Erythroblast (primary cell): ENCODE measurements at places on chromosomes 2 and 18.

DNA sequence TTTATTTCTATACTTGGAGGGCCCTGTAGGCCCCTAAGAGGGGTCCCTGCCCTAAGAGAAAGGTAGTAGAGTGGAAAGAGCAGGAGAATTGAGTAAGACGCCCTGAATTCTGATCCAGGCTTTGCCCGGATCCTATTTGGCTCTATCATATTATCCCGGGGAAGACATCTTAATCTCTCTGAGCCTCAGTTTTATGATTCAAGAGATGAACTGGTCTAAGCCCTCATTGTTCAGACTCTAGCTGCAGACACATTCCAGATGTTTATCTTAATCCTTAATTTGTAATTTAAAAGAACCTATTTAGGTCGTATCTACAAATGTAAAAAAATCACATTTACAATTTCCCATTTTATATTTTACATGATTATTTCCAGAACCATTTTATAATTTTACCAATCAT lies 220.1 kb downstream of the AGPS start:
- no peak for DNase-seq

DNA sequence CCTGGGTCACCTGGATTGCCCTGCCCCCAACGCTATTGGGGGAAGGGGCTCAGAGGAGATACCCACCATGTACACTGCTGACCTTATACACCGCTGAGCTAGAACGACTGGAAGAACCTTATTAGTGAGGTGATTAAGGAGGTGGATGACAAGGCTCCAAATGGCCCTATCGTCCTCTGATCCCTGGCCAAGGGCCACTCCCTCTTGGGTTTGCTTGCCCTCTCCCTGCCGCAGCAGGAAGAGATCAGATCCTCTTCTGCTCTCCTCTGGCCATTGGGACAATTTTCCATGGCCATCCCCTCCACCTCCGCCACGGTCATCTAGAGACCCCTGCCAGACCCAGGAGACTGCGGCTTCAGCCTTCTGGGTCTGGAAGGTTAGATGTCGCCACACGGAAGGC lies 1.2 kb downstream of the ZNF514 start:
- DNase-seq = no peak

DNA sequence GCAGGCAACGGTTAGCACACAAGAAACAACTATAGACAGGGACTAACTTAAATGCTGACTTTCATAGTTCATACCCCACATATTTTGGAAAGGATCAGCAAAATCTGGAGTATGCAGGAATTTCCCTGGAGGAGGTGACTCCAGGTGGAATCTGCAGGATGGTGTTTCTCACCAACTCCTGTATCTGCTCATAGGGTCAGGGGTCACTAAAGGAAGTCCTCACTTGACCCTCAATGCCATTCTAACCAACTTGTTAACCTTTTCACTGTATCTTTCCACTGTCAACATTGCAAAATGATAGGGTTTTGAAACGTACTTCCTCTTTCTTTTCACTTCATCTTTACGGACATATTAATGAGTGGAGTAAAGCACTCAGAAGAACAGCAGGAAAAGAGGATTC lies 207.0 kb upstream of the CXCR4 start:
- no peak for DNase-seq

DNA sequence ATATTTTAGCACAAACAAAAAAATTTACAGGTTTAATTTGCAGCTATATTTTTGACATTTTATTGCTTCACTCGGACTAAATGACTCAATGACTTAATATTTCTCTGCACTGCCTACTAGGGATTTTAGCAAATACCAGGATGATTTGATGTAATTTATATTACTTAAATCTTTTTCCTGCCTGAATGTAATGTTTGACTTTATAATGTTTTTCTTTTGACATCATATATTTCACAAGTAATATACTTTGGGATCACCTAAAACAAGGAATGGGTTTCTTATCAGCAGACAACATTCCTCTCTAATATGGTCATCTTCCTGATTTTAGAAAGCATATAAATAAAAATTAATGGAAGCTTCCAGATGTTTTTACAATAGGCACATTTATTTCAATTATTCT lies 253.2 kb upstream of the EPC2 start:
- DNase-seq = no peak

- DNase-seq = no peak
Observed at GRCh38 chr2:1707771-1708418, 36.4 kb downstream of the PXDN start.

GRCh38 chr18:66676699-66677098 lies 72.8 kb upstream of the CDH19 start:
- no peak for DNase-seq

DNA sequence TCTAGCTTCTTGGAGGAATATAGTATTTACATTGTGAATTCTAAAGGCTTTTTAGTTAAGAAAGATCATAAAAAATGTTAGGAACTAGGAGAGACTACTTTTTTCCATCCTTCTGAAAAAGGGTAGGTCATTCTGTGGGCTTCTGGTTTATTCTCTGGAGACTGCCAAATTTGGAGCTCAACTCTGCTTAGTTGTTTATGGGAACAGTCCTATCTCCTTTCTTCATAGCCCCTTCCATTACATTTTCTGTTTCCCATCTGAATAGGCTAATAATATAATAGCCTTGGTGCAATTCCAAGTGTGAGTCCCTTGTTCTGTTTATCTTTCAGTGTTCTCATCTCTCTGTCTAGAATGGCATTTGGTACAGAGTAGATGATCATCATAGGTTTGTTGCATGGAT lies 15.6 kb downstream of the LAMA3 start:
- DNase-seq = no peak

- DNase-seq = no peak
Observed at GRCh38 chr2:98508709-98509066, 64.0 kb downstream of the INPP4A start.

DNA sequence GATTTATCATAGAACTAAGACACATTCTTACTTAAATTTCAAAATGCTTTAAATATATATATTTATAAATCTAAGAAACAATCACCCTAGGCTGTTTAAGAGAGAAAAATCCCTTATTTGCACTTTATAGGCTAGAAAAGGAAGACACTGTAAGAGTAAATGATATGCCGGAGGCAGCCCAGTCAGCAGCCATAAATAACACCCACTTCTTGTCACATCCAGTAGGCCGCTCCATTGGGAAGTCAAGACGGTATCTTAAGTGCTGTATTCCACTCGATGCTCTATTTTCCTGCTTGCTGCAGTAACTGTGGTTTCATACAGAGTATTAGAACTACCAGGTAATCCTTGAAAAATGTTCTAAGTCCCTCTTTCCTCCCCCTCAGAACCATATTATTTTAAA lies 57.9 kb downstream of the ABCA12 start:
- DNase-seq = no peak

- DNase-seq = peak; percentile 87
Observed at GRCh38 chr2:161172901-161173540, 12.8 kb downstream of the TANK start.

DNA sequence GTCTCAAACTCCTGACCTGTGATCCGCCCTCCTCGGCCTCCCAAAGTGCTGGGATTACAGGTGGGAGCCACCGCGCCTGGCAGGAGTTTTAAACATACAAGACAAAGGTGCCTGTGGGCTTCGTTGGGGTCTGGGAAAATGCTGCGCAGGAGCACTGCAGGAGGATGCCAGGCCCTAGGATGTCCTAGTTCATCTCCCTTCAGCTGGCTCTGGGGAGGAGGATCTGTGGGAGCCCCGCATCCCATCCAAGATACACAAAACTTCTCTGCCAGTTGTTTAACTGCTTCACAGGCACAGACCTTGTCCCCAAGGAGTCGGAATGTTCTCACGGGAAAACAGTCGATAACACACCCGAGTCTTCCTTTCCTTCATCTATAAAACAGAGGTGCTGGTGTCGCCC lies 89.1 kb downstream of the POLR1A start:
- no peak for DNase-seq

DNA sequence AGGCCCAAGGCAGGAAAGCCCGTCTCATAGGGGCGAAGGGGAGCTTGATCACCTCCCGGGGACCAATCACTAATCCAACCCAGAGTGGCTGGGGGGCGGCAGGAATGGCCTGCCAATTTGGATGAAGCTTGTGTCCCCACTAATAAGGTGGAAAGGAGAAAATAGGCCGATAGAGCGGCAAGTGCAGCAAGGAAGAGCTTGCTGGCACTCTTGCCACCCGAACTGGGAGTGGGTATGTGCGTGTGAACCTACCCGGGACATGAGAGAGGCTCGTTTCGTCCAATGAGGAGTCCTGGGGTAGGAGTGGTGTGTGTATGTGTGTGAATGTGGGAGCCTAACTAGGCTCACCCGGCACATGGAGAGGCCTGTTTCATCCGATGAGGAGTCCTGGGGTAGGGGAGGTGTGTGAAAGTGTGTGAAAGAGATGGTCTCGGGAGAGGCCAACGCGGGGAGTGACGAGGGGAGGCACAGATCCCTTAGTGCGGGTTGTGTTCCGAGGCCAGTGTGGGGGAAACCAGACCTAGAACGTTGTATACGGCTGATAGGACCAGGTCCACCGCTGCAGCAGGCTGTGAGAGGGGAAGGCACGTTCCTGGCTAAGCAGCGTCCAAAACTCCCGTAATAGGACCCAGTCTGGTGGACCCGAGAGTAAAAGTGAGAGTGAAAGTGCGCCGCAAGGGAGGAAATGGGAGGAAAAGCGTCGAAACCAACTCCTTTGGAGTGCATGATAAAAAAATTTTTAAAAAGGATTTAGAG lies 47.1 kb upstream of the SELENOI start:
- peak; percentile 70 for DNase-seq

DNA sequence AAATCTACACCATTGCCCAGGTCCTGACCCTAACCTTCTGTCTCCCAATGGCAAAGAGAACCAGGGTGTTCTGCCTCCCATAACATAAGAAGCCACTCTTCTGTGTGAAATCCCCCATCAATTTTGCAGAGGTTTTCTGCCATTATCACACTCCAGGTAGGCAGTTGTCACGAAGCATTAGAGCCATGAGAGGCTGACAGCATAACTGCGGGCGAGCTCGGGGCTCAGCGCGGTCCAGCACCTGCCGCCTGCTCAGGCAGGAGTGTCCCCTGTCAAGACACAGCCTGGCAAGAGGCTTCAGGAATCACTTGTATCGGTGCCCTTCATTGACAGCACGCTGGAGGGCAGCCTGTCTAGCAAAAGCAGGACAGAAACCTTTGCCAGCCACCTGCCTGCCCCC lies 251.2 kb downstream of the SATB2 start:
- DNase-seq = no peak

DNA sequence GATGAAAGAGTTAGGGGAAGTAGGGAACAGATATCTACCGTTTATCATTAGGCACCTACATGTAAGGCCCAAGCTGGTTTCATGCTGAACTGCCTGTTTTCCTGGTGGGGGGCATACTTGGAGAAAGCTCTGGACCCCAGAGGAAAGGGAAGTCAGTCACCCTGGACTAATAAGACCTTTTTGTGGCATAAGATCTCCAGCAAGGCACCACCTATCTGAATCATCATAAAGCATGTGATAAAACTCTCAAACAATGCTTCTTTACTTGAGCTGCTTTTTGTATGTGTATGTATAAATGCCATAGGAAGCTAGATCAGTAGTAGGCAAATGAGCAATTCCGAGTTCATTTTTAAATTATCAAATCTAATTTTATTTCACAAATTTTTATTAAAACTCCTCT lies 104.8 kb downstream of the TANC1 start:
- no peak for DNase-seq

DNA sequence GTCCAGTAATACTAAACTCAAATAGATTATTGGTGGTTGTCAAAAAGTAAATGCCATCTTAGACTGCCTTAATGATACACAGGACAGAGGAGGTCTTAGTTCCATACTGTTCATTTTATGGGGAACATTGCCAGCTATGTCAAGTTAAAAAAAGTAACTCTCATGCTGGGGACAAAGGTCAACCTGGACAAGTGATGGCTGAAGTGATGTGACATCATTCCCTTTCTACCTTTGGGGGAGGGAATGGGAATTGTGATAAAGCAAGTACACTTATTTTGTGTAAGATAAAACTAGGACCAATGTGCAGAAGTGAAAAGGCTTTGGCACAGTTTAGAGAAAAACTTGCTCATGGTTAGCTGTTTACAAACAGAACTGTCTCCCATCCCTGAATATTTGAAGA lies 24.0 kb upstream of the SNORC start:
- no peak for DNase-seq

DNA sequence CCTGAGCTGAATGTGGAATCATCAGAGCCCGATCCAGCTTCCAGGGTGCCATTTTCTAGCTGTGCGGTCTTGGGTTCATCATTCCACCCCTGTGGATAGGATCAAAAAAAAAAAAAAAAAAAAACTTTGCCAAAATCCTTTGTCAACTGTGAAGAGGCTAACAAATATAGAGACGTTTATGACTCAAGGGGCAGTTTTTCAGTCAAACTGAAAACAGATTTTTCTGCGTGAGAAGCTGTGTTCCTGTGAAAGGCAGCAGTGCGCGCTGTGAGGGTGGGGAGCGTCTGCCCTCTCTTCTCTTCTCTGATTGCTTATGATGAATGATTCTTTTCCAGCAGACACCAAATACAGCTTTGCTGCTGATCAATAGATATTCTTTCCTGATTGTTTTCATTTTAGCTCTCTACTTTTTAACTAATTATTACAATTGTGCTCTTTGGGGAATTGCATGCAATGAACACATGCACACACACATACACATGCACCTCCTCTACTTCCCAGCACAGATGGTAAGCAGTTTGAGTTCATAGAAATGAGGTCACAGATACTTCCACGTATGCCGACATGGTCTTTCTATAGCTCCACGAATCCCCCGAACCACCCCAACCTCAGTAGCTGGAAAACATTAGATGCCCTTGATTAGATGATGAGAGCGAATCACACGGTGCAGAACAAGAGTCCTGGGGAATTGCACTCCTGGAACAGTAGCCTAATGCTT lies 175.4 kb downstream of the NRP2 start:
- DNase-seq = no peak

DNA sequence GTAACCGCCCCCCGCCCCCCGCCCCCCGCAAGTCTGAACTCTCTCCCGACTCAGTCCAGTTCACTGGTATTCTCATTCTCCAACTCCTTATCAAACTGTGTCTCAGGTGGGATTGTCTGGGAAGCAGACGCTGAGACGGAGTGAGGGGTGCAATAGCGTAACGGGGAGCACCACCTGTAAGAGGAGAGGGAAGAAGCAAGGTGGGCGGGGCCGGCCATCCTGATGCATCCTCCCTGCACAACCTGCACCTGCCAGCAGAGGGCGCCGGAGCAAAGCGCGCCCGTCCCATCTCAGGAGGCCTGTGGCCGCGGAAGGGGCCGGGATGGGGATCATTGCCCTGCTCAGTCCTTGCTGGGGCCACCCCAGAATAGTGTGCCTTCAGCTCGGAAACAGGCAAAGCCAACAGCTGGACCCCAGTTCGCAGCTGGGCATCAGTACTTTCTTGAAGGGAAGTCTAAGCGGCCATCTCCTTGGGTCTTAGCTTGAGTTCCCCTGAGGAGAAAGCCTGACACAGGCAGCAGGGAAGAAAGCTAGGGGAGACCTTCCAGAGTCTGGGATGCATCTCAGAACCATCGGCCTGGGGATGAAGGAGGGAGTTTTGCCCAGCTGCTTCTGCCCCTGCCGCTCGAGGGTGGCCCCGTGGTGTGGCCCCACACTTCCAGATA lies 208.0 kb downstream of the TFCP2L1 start:
- DNase-seq = peak; percentile 79

DNA sequence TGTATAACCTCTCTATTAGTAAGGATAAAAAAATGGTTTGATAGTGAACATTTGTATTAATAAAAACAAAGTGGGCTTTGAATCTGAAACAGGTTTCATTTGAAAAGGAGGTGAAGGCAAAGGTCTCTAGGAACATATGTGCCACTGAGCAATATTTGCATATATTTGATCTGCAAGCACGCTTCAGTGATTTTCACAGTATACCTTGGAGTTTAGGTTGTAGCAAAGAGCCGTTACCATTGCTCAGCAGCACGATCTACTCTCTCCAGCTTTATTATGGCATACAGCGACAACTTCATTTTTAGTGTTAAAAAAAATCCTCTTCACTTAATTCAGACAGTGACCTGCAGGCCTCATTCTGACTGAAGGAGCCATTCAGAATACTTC lies 75.8 kb upstream of the ZEB2 start:
- peak; percentile 39 for DNase-seq
